ENCODE measurements at places on chromosomes 16 and 17.
A peak's percentile ranks its signal among the peaks of the same experiment; 100 is the strongest.

- DNase-seq, result no peak
Measured at GRCh38 chr16:49498666-49499413, 125.2 kb downstream of the C16orf78 start.

DNA sequence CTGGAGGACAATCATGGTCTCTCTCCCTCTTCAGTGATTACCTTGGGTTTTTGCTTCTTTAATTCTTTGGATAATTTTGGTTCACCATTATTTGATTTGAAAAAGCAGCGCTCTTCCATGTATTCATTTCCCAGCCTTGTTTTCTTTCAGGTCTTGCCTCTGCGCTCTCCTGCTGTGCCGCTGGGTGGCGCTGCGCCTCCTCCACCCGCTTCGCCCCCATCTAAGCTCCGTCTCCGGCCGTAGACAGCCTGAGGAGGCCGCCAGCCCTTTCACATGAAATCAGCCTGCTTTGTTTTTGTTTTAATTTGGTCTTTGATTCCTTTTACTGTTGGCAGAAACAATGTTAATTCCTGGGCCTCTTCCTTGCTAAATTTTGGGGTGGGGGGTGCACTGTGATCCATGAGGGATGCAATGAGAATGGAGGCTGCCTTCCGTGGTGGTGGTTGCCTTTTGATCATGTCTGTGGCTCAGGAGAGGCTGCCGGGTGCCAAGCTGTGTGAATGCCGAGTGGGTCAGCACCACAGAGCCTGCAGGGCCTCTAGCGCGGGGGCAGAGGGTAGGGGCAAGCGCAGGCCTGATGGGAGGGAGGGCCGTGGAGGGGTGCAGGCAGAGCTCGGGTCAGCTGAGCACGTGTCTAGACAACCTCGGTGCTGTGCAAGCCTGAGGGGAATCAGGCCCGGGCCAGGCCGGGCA is 64.1 kb downstream of the PLD6 start:
- peak; percentile 55 for DNase-seq

DNA sequence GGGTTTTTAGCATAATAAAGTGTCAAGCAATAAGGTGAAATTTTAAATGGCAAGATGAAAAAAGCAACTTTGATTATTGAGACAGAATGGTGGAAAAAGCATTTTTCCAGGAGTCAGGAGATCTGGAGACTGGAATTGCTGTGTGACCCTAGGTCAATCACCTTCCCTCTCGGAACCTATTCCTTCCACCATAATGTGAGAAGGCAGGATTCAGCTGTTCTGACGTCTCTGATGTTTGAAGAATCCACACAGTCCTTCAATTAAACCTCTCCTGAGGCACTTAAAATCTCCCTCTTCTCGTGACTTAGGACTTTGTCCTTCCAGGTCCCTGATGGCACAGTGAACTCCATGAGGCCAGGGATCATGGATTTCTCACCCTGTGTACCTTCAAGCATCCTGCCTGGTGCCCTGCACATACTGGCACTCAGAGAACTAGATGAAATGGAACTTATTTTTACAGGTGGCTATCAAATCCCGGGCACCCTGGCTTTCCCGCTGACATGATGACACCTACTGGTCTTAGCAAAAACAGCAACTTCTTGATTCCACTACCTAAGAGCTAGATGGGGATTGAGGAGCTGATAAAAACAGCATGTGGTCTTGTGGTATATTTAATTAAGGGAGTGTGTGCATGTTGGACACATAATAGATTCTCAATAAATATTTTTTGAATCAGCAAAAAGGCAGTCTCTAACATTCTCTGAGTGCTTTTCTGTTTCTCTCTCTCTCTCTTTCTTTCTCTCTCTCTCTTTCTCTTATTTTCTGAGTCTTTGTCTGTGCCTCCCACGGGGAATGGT is 2.3 kb upstream of the CCDC182 start:
- DNase-seq, result peak; percentile 61

- no peak for DNase-seq
Measured at GRCh38 chr17:32720671-32721070, 156.3 kb downstream of the MYO1D start.

- no peak for DNase-seq
Measured at GRCh38 chr17:18988546-18989173, 15.9 kb downstream of the FAM83G start.

DNA sequence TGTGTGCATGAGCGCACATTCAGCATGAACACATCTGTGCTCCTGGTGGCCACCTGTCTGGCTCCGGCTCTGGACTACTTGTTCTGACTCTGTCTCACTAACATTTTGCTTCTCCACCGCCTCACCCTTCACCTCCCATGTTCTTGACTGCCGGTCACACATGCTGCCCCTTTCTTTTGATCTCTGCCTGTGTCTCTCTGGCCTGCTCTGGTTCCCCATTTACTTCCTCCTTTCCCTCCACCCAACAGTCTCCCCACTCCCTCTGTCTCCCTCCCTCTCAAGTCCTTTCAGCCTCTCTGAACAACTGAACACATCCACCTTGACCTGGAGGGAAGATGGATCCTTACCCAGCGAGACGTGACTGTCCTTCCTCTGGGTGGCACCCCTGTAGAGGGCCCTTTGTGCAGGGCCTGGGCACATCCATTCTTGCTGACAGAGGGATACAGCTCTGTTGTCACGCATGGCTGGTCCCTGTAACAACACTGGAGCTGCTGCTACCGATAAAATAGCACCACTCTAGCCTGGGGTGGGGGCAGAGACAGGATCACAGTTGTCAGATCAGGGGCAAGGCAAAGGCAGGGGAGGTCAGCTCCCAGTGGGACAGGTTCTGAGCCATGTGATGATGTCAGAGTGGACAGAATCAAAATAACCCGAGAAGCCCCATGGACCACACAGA is 11.0 kb downstream of the ZSCAN32 start:
- DNase-seq, result no peak

- no peak for DNase-seq
Measured at GRCh38 chr16:10990378-10990777, 46.0 kb downstream of the CLEC16A start.
